ENCODE measurements at places on chromosomes 4 and X.

GRCh38 chr4:61426229-61426628 is 226.1 kb downstream of the ADGRL3 start:
- no peak for DNase-seq

GRCh38 chr4:157978680-157979361 is 194.0 kb downstream of the GASK1B start:
- DNase-seq, result no peak

- no peak for DNase-seq
Observed at GRCh38 chr4:73257651-73258435, 755 bp downstream of the ANKRD17 start.

DNA sequence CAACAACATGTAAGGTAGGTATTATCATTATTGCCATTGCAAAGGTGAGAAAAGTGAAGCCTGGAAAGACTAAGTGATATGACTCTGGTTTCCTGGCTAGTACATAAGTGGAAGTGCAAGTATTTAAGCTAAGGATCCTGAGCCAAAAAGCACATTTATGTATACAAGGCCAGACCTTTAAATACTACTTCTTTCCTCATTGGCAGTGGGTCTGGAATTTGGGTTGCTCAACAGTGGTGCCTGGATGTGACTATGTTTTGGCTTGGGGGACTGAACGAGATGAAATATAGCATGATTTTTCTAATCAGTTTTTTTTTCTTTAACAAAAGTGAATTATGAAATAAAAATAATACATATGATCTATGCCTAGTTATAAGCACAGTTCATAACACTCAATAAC is 7.4 kb upstream of the FGF13 start:
- no peak for DNase-seq

- no peak for DNase-seq
Observed at GRCh38 chrX:114964374-114964773, 53.0 kb downstream of the IL13RA2 start.

DNA sequence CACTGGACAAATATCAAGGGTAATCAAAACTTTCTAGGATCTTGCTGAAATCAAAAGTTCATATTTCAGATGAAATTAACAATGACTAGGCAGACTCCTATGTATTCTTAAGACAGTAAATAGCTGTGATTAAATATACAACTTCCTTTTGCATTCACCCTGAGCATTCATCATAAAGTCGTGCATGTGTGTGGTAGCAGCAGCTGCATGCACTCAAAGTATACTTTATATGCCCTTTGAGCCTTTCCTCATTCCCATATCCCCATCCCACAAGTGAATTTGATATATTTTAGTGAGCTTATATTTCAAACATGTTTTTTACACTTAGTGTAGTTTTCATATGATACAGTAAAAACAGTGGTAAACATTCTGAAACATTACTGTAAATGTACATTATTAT is 959.0 kb downstream of the C4orf33 start:
- no peak for DNase-seq

- DNase-seq, result no peak
Observed at GRCh38 chr4:52751487-52751911, 274 bp upstream of the ERVMER34-1 start.

GRCh38 chr4:20086799-20087521 is 164.7 kb upstream of the SLIT2 start:
- no peak for DNase-seq

- no peak for DNase-seq
Observed at GRCh38 chr4:101977076-101977475, 186.5 kb downstream of the BANK1 start.

DNA sequence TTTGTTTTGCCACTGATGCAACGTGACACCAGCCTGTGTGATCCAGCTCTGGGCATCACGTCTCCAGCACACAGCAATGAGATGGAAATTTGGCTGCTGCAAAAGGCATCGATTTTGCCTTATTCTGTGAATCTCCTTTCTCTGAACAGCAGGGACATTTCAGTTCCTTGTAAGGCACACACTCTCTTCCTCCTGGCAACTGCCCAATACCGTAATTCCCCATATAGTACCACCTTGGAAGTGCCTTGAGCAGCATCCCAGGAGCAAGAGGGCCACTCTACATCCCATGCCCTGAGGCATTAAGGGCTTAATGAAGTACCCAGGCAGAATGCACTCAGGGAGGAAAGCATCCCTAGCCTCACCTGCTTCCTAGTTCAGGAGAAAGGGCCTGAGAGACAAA is 10.5 kb upstream of the MAMLD1 start:
- DNase-seq, result no peak

DNA sequence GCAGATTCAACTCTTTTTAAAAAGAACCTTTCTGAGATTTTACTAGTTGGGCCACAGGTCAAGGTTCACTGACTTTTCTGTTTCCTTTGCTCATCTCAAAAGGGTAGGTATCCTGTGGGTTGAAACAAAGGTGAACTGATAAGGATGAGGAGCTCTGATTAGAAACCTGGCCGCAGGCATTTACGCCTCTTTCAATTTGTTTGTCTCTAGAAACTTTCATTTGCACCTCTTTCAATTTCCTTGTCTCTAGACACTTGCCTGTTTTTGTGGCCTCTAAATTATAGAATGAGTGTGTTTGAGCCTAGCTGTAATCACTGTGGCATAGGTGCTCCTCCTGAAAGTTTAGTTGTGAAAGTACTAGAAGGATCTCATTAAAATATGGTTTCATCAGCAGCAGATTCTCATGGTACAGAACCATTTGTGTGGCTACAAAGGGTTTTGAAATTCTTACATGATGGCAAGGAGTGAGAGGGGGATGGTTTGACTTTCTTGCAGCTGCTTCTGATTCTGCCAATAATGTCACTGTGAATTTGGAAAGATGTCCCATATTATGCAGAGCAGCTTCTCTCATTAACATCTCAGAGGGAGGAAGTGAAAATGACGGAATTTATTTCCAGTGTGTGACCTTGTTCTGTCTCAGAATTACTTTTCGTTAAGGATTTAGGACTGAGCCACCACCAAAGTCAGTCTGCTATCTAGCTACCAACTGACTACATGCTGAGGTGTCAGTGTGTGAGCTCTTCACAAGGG is 142.2 kb downstream of the SH2D1A start:
- DNase-seq, result no peak

- DNase-seq, result no peak
Observed at GRCh38 chrX:23373129-23373804, 38.6 kb downstream of the PTCHD1 start.
